ENCODE measurements at places on chromosomes 11 and 22.

GRCh38 chr22:23772649-23773473, at the start of gene MMP11:
Gene MMP11 (plus strand): TSS chr22:23772849. CDS start chr22:23772871, 22 bp downstream.
- DNase-seq, result peak; percentile 58

- peak; percentile 45 for DNase-seq
Observed at GRCh38 chr11:64762674-64763525, 3.1 kb upstream of the PYGM start.

- peak; percentile 12 for DNase-seq
Observed at GRCh38 chr22:38957046-38957770, at the start of gene APOBEC3A. Gene APOBEC3A (plus strand): TSS chr22:38957609. CDS start chr22:38957692, 83 bp downstream.

DNA sequence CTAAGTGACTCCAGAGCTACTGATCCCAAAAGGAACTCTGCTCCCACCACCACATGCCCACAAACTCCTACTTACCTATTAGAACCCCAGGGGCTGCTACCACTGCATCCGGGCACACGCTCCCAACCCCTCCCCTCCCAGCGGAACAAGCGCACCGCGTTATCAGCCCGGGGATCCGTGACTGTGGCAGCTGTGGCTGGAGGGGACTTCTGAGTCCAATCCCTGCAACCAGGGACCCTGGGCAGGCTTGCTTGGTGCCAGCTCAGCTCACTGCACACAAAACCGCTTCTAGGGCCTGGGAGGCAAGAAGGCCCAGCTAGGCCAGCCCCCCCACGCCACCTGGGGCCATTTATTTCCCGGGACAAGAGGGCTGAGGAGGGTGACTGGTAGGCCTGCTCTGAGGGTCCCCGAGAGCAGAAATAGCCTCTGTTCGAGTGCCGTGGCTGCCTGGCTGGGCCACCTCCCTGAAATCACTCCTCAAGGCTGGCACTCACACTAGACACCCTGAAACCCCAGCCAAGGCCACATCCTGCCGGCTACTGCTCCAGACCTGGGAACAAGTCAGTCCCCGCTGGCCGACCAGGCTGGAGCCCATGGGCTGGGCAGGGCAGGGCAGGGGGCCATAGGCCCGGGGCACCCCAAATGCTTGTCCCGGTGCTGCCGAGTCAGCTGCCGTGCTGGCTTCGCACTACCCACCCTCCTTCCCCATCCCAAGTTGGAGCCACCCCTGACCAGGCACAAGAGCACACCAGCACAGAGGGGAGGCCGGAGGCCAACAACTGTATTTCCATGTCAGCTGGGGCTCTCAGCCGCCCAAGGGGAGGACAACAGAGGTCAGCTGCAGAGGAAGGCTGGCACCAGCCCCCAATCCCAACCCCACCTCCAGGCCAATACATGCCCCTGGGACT, 1.9 kb upstream of the IFITM10 start:
- no peak for DNase-seq

DNA sequence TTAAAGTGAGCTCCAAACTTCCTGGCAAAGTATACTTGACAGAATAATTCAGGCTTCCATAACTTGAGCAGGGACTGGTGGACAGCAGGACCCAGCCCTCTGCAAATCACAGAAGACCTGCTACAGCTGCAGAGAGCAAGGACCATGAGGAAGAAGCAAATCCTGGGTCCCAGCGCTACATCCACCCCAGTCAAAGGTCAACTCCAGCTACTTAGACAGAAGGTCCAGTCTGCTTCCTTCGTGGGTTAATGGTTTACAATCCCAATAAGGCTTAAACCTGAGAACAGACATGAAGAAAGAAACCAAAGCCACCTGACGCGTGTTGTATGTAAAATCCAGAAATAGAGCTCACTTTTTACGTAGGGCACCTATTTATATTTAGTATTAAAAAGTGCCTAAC, 57.7 kb downstream of the SHANK2 start:
- DNase-seq, result no peak

DNA sequence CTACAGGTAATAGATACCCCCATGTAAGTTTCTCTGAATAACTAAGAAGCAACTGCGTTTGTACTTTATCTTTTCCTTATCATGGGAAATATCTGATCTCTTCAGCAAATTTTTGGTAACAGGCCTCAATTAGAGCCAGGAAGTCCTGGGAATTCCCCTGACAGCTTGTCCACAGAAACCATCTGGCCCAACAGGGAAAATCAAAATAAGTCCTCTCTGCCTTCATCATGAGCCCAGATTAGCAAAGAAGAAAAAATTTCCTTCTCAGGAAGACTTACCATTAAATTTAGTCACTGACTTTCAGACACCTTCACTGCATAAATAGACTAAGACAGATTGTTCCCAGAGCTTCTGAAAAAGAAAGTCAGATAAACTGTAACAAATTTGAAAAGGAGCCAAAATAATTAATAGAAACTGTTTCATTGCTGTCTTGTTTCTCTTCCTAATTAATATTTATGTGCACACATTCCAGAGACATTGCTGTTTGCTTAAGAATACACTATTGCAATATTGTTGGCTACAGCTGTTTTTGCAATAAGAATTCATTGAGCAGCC, 278.1 kb upstream of the FAT3 start:
- DNase-seq, result no peak

- DNase-seq, result no peak
Observed at GRCh38 chr11:113372309-113372708, 15.3 kb upstream of the ANKK1 start.

DNA sequence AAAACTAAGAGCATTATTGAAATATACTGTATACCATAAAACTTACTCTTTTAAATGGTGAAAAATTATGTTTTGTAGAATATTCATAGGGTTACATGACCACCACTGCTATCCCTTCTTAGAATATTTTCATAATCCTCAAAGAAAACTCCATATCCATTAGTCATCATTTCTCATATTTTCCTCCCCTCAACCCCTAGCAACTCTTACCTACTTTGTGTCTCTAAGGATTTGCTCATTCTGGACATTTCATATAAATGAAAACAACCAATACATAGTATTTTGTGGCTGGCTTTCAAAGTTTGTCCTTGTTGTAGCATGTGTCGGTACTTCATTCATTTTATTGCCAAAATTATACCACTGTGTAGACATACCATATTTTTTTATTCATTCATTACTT, 863.8 kb downstream of the KCNA4 start:
- DNase-seq, result no peak

DNA sequence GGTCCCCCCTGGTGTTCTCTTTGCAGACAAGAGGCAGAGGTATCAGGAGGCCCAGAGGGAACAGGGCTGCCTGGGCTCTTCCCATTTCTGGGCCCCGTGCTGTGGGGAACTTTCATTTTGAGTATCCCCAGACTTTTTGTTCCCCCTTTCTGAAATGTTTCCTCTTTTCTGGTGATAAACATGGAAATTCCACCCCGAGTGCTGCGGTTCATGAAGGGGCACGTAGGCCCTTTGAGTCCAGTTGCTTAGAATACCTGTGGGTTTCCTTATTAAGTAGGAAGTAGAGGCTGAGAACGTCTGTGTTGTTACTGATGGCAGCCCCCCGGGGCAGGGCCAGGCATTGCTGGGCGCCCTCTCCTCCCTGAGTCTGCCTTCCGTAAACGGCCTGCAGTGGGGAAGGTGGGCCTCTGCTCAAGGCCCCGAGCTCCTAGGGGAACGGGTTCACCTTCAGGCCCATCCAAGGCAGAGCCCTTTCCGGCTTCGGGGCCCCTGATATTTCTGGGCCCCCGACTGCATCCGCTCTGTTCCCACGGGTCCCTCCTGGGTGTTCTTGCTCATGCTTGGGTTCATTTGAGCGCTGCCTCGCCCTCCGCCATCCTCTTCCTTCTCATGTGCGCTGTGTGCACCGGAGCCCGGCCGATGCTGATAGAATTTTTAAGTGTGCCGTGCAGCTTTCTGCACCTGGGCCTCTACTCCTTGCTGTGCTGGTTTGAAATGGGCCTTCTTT, 12.0 kb downstream of the TBC1D22A start:
- DNase-seq, result peak; percentile 37

- no peak for DNase-seq
Observed at GRCh38 chr11:105357764-105358163, 218.2 kb upstream of the CARD18 start.

DNA sequence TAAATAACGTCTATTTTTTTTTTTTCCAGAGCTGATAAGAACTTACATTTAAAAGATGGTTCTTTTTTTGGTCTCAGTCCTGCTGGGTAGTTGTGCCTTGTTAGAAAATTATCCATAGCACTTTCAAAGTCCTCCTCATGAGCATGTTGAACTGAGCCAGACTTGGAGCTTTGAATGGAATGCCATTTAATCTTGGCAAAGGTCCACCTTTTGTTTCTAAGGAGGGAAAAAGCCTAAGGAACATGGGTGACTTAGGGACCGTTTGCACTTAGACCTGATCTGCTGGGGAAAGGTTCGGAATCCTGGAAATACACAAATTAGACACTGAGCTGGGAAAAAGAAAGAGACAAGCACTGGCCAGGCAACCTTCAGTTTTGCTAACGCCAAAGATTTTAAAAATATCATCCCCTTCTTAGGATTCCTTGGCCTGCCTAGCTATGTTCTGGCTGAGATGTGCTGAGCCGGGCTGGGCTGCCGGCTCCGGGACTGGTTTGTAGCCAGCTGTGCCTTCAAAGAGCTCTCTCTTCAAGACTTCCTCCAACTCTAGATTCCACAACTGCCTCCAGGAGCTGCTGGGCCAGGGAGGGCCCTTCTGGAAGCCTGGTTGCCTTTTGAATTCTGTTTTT, 67.4 kb downstream of the ENDOD1 start:
- no peak for DNase-seq

DNA sequence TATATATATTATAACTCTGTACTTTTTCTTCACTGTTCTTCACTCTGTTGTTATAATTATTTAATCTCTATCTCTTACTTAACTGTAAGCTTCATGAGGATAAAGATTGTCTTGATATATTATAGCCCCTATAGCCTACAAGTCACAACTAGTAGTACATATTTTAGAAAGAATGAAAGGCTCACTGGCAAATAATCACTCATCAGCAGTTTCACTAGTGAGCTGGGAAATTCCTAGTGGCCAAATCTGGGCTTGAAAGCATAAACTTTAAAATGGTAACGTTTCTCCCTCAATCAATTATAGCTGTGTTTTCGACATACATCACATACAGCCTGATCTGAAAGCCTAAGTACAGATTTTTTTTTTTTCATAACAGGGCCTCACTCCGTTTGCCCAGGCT, 42.5 kb downstream of the CTSC start:
- no peak for DNase-seq

DNA sequence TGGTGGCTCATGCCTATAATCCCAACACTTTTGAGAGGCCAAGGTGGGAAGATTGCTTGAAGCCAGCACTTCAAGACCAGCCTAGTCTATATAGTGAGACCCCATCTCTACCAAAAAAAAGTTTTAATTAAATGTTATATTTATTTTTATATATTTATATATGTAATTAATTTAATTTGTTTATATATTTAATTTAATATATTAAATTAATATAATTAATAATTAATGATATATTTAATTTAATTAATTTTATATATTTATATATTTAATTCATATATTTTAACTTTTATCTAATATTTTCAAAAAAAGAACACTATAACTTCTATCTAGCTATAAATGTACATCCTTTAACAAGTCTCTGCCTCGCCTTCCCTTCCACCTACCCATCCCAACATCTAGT, 104.8 kb downstream of the PAX6 start:
- no peak for DNase-seq

- no peak for DNase-seq
Observed at GRCh38 chr22:44538051-44538450, 40.0 kb upstream of the RTL6 start.

DNA sequence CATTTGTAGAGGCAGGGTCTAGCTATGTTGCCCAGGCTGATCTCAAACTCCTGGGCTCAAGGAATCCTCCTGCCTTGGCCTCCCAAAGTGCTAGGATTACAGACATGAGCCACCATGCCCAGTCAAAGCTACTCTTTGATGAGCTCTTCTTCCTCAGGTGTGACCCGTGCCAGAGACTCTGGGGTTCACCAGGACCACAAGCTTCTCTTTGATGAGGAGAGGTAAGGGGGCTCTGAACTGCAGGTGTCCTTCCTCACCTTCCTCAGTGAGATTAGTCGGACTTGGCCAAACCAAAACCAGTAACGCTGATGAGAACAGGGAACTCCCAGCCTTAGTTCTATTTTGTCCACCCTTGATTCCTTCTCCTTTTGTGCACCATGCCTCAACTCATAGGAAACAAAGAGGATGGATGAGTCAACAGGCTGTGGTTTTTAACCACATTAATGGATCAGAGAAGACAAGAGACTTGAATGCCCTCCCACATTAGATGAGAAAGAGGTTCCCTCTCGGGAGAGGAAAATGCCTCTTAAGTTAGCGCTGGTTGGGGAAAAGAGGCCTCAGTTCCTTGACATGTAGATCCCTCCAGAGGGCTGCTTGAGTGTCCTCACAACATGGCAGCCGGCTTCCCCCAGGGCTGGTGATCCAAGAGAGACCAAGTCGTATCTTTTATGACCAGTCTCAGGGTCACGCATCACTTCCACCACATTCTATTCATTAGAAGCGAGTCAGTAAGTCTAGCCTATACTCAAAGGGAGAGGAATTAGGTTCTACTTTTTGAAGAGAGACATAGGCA, 25.7 kb upstream of the CTR9 start:
- DNase-seq, result peak; percentile 31

GRCh38 chr11:126583101-126583500, 227.6 kb downstream of the ST3GAL4 start:
- no peak for DNase-seq

GRCh38 chr11:8335683-8336082, 72.0 kb upstream of the LMO1 start:
- DNase-seq, result no peak

DNA sequence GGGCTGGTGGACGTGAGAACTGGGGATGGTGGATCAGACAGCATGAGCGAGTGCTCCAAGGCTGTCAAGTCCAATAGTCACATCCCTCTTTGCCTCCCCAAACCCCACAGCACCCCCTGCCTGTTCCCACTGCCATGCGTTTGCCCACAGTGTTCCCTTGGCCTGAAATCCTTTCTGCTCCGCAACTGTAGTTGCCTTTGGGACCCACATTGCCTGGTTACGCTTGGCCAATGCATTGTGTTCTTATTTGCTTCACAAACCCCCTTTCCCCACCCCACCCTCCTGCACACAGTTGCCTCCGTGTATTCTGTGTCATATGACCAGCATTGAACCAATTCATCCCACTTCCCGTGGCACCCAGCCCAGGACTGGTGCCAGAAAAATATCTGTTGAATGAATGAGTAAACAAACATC, 2.1 kb upstream of the KIAA0930 start:
- DNase-seq, result no peak

DNA sequence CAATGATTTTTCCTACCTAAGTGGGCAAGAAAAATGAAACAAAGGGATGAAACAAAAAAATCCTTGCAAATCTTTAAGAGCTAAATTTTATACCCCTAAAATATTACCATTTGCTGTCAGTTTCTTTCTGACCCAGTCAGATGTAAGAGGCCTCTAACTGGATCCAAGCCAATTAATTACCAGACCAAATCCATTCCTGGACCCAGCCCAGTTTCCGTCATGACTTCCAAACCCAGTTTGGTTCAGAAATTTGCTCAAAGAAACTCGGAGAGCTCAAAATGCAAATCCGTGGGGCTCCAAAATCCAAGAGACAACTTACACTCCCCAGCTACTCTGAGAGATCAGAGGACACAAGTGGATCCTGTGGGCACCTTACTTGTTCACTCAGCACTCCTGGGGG, 46.8 kb downstream of the TRIM44 start:
- DNase-seq, result no peak

Data from CD4-positive, alpha-beta T cell treated with Interleukin-21 for 1 hour (primary cell).